ENCODE measurements at places on chromosomes 5 and 9.

DNA sequence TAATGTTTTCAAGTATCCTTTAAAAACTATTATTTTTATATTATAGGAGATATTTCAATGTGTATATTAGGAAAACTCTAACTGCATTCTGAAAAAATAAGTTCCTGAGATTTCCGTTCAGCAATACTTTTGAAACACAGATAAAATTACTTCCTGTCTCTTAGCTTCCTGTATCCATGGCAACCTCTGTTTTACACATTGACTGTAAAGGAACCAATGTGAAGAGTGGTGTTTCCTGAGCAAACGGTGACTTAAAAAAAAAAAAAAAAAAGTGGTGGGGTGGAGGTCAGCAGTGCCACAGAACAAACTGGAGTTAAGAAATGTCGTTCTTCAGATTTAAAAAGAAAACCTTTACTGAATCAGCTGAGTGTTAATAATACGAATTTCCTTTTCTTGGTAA is at the start of gene LRRC70:
LRRC70 (plus strand) TSS at position 280 of the 400 bp plus-strand sequence. CDS start 620 bp downstream, outside the sequence.
- no peak for DNase-seq

DNA sequence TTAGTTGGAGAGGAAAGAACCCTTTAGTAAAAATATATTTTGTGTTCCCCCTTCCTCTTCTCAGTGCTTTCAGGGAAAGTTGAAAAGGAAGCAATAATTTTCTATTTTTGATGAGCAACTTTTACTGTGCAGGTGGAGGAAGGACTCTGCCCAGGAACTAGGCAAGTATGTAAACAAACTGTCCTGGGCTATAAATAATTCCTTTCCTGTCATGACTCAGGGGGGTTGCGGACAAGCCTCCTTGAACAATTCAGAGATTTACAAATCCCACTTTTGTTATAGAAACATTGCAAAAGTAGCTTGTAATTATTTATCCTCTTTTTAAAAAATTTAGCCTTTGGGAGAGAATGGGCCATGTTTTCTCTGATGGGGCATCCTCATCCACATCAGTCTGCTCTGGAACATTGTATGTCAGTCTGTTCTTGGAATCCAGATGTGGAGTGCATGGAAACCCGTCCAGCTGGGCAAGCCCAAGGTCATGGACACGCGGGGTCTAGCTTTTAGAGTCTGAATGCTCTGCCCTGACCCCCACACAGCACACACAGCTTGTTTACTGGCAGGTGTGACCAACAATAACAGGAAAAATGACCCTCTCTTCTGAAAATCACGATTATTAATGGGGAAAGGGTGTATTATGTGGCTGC is 127.6 kb downstream of the GADD45G start:
- DNase-seq: peak; percentile 46

DNA sequence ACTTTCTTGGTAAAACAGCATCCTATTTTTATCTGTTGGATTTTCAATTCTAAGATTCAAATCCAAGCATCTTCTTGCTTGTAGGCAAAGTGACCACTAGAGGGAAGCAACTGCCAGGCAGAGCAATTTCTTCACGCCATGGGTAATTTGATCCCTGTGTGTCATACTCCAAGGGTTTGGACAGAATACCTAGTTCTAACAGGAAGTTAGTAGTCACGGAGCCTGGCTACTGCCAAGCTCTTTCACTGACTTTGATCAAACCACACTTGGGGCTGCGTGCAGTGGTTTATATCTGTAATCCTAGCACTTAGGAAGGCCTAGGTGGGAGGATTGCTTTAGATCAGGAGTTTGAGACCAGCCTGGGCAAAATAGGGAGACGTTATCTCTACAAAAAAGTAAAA is 473.6 kb upstream of the TNC start:
- DNase-seq: peak; percentile 92

DNA sequence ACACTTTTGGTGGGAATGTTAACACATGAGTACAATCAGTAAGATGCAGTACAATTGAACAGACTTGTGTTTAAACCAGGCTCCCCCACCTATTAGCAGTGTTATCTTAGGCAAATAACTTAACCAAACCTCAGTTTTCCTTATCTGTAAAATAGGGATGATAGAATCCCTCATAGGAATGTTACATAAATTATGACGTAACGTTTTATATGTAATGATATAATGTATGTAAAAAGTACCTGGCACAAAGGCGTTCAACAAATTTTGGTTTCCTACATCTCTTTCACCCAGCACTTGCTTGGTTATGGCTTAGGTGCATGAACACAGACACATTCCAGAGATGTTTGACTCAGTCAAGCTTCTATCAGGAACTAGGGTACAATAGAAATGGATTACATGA is 26.7 kb upstream of the IL33 start:
- DNase-seq: no peak

GRCh38 chr9:77475641-77476473 is 172.3 kb downstream of the GNA14 start:
- DNase-seq: peak; percentile 20

- DNase-seq: peak; percentile 13
Observed at GRCh38 chr5:54844905-54845566, 140.4 kb downstream of the ESM1 start.

- DNase-seq: no peak
Observed at GRCh38 chr5:1504617-1505016, 19.1 kb downstream of the LPCAT1 start.

- no peak for DNase-seq
Observed at GRCh38 chr9:4548811-4549725, 58.8 kb downstream of the SLC1A1 start.

- DNase-seq: peak; percentile 71
Observed at GRCh38 chr9:137227054-137227852, at the start of gene RNF224. Gene RNF224 (plus strand): TSS chr9:137227502. CDS start chr9:137228336, 834 bp downstream.

- no peak for DNase-seq
Observed at GRCh38 chr5:74139589-74139988, 500.9 kb downstream of the ENC1 start.

- DNase-seq: peak; percentile 67
Observed at GRCh38 chr5:141182248-141182647, at the start of gene PCDHB16. Gene PCDHB16 (plus strand): TSS chr5:141182387. CDS start chr5:141182560, 173 bp downstream.

DNA sequence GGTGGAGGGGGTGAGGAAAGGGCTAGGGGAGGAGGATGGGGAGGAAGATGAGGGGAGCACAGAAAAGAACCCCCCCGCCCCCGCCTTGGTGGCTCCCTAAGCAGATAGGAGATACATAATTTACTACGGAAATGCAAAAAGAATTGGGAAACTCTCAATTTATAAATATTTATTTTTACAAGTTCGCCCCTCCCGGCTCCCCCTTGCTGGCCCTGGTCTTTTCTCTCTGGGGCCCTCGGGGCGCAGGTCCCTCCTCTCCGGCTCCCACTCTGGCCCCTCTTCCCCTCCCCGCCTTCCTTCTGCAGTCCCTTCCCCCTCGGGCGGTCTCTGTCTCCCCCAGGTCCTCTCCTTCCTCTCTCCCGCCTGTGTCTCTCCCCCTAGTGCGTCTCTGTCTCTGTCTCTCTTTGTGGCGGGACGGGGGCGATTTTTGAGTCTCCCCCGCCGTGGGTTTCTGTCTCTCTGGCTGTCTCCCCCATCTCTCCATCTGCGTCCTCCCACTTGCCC is 173.6 kb upstream of the IER5L start:
- DNase-seq: no peak

- peak; percentile 69 for DNase-seq
Observed at GRCh38 chr9:124011460-124012301, at the start of gene LHX2. Gene LHX2 (plus strand): TSS chr9:124011768. CDS start chr9:124012349, 581 bp downstream.

- no peak for DNase-seq
Observed at GRCh38 chr5:127426661-127427060, 90.8 kb upstream of the PRRC1 start.

DNA sequence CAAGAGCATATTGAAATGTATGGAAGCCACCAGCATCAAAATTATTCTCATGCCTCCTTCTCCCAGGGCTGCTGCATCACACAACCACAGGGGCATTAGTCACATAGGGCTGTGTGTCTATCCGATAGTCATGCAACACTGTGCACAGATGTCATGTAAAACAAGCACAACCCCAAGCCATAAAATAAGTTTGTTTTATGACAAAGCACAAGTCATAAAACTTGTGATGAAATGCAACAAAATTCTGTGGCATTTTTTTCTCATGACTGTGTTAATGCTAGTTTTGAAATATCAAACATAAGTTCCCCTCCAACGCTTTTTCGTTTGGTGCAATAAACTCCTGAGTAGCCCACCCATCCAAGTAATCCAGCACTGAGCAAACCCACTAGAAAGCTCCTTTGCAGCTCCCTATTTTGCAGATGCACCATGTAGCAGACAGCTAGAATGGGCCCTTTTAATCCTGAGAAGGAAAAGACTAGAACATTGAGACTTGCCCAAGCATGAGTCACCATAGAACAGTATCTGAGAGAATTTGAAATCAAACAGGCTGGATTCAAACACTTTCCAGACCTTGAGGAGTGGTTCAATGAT is 93.3 kb upstream of the ZNF366 start:
- DNase-seq: no peak

GRCh38 chr5:160361624-160362228 is 8.7 kb downstream of the C1QTNF2 start:
- no peak for DNase-seq

GRCh38 chr5:76389513-76390154 is 13.5 kb upstream of the IQGAP2 start:
- DNase-seq: no peak

GRCh38 chr5:125274211-125274610 is 527.8 kb upstream of the ZNF608 start:
- DNase-seq: no peak

GRCh38 chr5:159286420-159287035 is 23.4 kb downstream of the UBLCP1 start:
- DNase-seq: peak; percentile 30

DNA sequence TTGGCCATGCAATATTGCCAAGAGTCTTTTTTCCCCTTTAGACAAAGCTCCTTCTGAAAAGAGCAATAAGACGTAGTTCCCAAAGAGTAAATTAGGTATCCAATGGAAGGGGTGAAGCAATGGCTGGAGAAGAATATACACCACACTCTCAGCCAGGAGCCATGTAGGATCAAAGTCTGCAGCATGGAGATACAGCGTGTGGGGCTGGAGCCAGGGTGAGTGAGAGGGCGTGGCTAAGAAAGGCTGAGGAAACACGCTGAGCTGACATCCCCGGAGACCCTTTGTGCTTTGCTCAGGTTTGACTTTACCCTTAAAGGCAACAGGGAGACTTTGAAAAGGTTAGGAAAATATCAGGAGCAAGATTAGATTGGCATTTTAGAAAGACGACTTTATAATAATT is 87.1 kb upstream of the ELL2 start:
- no peak for DNase-seq

- DNase-seq: peak; percentile 77
Observed at GRCh38 chr9:87512311-87512710, 14.6 kb downstream of the DAPK1 start.

GRCh38 chr5:173928871-173929574 is 40.9 kb downstream of the CPEB4 start:
- DNase-seq: no peak

- DNase-seq: no peak
Observed at GRCh38 chr5:116046823-116047222, 14.6 kb downstream of the ARL14EPL start.

- no peak for DNase-seq
Observed at GRCh38 chr9:129422032-129422842, 198.7 kb downstream of the C9orf50 start.

DNA sequence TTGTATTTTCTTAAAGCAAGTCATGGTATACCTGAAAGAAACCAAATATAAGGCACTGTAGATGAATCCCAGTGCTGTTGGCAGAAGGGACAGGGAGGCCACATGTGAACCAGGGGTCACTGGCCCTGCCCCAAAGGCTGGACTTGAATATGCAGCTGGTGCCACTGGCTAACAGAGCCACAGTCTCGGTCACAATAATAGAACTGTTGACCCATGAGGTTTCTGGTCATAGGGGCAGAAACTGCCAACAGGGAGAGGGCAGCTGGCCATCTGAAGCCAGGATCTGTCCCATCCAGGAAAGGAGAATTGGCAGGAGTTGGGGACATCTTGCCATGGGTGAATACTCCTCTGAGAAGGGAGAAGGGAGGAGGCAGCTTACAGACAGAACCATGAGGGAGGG is 31.9 kb downstream of the PALM2AKAP2 start:
- no peak for DNase-seq

DNA sequence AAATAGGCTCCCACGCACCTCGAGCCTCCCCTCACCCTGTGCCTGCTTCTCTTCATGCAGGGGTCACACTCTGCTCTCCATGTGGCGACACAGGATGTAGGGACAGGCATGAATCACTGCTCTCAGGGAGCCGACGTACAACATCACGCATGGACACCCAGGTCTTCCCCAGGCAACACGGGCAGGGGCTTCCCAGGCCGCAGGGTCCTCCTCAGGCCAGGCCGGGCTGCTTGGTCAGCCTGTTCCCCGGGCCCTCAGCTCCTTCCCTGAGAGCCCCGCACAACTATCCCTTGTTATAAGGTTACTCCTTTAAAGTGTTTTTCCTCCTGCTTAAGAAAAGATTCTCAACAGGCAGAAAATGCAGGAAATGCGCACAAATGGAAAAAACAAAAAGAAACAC is 1.1 kb downstream of the SLC6A18 start:
- DNase-seq: no peak

GRCh38 chr5:139468421-139468931 is 2.3 kb upstream of the SMIM33 start:
- DNase-seq: no peak

DNA sequence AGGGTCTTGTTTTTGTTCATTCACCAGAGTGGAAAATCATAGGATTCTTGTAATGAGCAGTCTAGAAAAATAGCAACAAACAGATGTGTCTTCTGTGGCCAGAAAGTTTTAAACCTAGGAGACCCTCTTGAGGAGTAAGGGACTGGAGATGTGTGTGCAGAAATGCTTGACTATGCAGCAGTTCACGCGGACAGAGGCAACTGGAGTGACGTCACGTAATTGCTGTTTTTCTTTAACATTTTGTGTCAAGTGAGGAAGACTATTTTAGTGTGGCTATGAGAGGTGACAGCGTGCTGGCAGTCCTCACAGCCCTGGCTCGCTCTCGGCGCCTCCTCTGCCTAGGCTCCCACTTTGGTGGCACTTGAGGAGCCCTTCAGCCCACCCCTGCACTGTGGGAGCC is 163.1 kb upstream of the PTCH1 start:
- DNase-seq: no peak

DNA sequence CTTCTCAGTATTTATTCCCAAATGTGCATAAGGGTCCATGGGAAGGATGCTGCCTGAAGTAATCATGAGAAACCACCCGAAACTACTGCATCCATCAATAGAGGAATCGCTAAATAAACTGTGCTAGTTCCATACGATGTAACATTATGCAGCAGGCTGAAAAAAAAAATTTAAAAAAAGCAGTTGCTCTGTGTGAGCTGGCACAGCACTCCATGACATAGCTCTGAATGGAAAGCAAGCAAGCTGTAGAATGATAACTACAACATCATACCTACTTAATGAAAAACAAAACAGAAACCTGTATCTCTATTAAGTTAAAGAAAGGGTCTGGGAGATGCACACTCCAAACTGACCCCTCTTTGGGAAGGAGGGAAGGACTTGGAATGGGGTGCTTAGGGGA is 49.3 kb downstream of the SHB start:
- DNase-seq: no peak
